ENCODE measurements at places on chromosomes 6 and 20.

- DNase-seq = no peak
These were observed 65.0 kb upstream of the PCSK2 start for GRCh38 chr20:17161673-17162481.

DNA sequence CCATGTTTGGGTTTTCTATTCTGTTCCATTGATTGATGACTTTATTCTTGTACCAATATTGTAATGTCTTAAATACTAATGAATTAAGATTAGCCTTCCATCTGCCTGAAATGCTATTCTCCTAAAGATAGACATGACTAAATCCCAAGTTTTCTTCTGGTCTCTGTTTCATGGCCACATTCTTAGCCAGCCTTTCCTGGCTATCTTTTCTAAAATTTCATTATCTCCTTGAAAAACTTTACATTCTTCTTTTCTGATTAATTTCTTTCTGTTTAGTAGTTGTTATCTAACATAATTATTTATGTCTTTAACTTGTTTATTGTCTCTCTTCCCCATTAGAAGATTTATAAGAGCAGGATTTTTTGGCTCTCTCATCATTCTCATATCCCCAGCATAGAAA is 4.4 kb upstream of the PRIM2 start:
- no peak for DNase-seq

DNA sequence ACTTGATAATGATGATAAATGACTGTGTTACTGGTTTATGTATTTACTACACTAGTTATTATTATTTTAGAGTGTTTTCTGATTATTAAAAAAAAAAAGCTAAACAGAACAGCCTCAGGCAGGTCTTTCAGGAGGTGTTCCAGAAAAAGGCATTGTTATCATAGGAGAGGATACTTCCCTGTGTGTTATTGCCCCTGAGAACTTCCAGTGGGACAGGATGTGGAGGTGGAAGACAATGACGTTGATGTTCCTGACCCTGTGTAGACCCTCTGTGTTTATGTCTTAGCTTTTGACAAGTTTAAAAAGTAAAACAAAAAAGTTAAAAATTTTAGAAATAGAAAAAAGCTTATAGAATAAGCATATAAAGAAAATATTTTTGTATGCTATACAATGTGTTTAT is 49.1 kb downstream of the NCOA7 start:
- DNase-seq = no peak

- no peak for DNase-seq
These were observed 20.9 kb upstream of the DYNLRB1 start for GRCh38 chr20:34495307-34495706.

GRCh38 chr6:7628909-7629308 is 38.9 kb downstream of the SNRNP48 start:
- no peak for DNase-seq

DNA sequence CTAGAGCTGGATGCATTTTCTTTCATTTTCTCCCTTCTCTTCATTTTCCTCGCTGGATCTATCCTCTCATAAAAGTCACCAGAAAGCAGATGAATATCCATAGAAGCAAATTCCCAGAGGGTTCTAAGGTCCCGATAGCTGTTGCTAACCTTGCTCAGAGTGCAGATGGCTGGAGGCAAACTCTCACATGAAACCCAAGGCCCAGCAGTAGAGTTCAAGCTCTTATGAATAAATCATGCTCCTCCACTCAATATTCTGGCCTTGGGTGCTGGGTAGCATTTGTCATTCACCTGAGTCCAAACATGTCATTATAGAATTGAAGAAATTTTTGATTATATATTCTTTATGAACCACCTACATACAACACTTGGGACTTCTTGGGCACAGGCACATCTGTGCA is 539.7 kb upstream of the MARCKS start:
- DNase-seq = no peak

All from stimulated activated CD4-positive, alpha-beta T cell treated with anti-CD3 and anti-CD28 coated beads, Interleukin-4, amount 100 ng/mL, for 24 hours (primary cell).